ENCODE measurements at places on chromosomes 12 and 14.

DNA sequence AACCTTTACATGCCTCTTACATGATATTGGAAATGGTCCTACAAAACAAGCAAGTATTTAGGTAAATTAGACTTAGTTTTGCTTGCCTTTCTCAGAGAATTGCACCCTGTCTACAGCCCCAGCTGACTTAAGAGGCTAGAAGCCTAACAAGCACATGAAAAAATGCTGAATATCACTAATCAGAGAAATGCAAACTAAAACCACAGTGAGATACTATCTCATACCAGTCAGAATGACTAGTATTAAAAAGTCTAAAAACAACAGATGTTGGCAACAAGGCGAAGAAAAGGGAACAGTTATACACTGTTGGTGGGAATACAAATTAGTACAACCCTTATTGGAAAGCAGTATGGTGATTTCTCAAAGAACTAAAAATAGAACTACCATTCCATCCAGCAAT lies 103.8 kb downstream of the EGLN3 start:
- no peak for DNase-seq

GRCh38 chr12:50922820-50923219 lies 29.5 kb upstream of the HIGD1C start:
- no peak for DNase-seq

GRCh38 chr12:49336645-49337584 lies at the start of gene C1QL4:
Gene C1QL4, minus strand, starts transcription at chr12:49337188. Its CDS starts 711 bp downstream, at chr12:49336477.
- peak; percentile 57 for DNase-seq

DNA sequence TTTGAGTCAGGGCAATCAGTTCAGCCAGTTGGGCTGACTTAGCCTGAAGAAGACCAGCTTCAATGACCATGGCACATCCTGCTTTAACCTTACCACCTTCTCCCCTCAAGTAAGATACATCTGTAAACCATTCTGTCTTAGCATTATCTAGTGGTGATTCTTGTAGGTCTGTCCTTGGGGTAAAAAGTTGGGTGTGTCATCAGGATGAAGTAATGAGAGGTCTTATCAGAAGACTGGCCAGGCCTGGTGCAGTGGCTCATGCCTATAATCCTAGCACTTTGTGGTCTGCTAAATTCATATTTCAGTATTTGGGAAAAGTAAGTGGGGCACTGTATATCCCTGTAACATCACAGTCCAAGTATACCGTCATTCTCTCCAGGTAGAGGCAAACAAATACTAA lies 19.1 kb downstream of the SINHCAF start:
- DNase-seq: no peak

DNA sequence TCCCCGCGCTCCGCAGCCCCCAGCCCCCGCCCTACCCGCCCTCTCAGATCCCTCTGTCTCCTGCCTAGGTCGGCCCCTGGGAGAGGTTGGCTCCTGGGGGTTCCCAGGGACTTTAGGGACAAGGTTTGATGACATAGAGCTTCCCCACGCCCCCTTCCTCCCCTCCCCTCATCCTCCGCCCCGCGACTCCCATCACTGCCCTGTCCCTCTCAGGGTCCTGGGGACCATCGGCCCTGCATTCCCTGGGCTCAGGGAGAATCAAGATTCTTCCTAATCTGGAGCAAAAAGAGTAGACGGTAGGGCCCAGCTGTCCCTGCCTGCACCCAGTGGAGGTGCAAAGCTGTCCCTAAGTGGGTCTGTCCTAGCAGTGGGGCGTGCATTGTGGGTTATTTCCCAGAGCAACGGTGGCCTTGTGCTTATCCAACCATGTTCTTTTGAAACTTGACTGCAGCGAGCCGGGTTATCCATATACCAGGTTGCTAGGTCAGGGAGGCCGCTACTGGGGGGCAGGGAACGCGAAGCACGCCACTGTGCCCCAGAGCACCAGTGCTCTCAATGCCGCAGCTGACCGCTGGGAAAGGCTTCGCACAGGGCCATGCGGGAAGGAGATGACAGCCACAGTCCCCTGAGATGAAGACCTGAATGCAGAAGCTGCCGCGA lies 124.4 kb upstream of the PRMT8 start:
- no peak for DNase-seq

GRCh38 chr14:73576391-73576790 lies 7.4 kb downstream of the ACOT2 start:
- no peak for DNase-seq

DNA sequence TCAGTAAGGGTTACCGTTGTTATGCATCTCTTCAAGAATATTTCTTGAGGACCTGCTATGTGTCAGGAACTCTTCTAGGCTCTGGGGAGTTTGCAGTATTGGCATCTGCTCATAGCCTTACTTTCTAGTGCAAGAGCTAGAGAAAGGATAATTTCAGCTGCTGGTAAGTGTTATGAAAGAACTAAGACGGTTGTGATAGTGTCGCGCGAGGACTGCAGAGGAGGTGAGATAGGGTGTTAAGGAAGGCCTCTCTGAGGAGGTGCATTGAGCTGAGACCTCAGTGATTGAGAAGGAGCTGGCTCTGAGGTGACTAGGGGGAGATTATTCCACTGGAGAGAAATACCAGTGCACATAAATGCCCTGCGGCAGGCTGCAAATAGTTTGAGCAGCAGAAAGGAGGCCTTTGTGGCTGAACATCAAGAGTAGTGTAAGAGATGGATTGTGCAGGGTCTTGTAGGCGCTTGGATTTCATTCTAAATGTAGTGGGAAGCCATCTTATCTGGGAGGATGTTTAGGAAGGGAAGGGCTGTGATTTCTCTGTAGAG lies 824 bp downstream of the DDX55 start:
- peak; percentile 23 for DNase-seq

DNA sequence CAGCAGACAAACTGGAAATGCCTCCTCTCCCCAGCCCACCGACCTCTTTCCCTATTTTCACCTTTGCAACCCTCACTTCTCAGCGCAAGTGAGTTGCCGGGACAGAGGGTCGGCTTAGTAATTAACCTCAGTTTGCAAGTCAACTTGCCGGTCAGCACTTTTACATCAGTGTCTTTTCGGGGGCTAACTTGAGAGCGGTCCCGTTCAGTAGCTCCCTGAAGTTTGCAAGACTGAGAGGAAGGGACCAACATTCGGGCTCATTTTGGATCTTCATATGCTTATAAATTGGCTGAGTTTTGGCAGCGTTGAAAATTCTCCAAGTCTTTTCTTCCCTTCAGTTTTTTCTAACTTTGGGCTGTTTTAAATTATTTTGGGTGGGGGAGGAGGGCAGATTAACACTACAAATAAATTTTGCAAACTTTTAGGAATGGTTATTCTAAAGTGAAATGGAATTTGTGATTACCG lies 846 bp downstream of the BRMS1L start:
- DNase-seq: no peak

GRCh38 chr12:132095520-132096409 lies 48.4 kb downstream of the DDX51 start:
- DNase-seq: no peak

- no peak for DNase-seq
Measured at GRCh38 chr12:6324936-6325750, 14.7 kb downstream of the PLEKHG6 start.

GRCh38 chr14:101236496-101237251 lies 324.6 kb upstream of the DIO3 start:
- DNase-seq: no peak

DNA sequence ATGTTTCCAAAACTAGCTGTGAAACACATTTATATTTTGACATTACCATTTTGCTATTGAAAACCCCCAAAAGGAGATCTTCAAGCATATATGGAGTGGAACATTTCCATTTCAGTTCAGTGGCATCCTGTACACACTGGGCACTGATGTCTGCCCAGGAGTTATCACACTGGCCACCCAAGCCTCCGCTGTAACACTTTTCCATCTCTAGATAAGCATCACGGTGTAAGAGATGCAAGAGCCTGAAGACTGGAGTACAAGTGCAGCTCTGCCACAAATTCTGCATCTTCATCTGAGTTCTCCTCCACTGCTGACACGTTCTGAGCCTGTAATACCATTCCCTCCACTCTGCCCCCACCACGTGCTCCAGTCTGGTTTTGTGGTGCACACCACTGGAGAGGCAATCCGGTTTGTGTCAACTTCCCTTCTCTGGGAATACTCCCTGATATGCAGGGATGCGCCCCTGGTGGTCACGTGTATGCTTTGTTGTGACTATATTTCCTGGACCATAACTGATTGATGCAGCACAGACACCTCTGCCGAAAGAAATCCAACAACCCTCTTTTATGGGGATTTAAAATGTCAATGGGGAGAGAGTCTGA lies 12.7 kb downstream of the SPTLC2 start:
- DNase-seq: no peak

GRCh38 chr12:93571925-93572711 lies at the start of gene SOCS2:
Gene SOCS2, plus strand, starts transcription at chr12:93572675. Its CDS starts 223 bp downstream, at chr12:93572898.
- no peak for DNase-seq

DNA sequence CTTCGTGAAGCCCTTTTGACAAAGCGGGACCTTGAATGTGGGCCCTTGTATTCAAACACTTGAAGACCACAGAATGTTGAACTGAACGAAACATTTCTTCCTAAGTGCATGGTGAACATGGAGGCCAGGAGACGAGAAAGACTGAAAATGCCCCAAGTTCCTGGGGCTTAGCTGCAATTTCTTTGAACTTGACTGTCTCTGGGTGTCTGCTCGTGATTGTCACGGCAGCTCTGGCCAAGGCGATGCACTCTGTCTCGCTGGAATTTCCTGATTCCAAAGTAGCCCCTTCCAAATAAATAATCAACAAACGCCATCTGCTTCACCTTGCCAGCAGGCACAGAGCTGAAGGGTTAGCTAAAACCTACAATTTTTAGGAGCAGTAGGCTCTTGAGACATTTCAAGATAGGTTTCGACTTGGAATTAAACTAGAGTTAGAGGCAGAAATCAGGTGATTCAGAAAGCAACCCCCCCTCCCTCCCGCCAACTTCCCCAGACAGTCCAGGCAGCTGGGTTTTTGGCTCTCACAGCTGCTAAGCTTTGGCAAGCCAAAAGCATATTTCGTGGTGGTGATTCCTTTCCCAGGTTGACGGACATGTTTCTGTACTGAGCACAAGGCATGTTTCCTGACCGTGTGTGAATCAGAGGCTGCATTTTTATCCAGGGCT lies 13.5 kb upstream of the IRF2BPL start:
- DNase-seq: no peak

- no peak for DNase-seq
Measured at GRCh38 chr12:84810611-84811010, 102.0 kb downstream of the SLC6A15 start.

DNA sequence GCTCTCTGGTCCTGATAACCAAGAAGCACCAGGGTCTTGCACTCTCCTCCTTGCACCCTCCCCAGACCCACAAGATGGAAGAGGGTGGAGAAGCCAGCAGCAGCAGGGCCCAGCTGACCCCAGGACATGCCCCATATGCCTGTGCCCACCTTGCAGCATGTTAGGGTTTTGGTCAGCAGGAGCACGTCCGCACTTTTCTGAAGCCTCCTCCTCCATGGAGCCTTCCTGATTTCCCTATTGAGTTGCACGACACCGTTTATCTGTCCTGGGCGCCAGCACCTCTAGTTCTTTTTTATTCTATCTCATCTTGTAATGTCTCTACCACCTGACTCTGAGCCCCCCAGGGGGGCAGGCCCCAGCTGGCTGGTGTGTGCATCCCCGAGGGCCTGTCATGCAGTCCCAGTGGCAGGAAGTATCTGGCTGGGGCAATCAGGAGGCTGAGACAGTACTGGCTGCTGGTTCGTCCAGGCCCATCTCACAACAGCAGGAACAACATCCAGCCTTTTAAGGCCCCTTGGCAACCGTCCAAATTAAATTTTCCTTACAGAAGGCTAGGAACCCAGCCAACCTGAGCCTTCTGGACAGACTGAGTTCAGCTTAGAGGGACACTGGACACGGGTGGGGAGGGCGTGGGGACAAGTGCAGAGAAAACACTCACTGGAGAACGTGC lies 39.6 kb downstream of the CCDC85C start:
- peak; percentile 57 for DNase-seq

- DNase-seq: no peak
Measured at GRCh38 chr12:123091230-123092150, 59.4 kb downstream of the PITPNM2 start.

GRCh38 chr12:19105463-19105862 lies 24.1 kb upstream of the PLEKHA5 start:
- DNase-seq: no peak

- no peak for DNase-seq
Measured at GRCh38 chr14:100664841-100665510, 61.7 kb upstream of the DLK1 start.

DNA sequence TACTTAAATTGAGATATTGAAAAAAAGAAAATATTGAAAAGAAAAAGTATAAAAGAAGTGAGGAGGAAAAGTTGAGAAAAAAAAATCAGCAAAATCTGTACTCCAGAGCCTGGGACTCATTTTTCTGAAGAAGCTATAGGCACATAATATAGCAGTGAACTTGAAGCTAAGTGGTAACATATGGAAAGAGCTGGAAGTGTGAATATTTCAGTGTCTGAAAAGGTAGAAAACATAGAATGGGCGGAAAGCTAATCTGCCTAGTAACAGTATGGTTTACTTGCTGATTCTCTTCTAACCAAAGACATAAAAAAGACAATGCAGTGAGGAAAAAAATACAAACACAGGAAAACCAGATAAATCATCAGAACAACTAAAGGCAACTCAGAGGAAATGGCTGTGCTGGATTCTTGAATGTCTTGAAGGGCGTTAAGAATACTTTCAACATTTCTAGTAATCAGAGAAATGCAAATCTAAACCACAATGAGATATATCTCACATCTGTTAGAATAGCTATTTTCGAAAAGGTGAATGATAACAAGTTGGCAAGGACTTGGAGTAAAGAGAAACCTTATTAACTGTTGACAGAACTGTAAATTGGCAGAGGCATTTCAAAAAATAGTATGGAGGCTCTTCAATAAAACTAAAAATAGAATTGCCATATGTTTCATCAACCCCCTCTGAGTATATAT lies 784.6 kb downstream of the LRFN5 start:
- DNase-seq: no peak

DNA sequence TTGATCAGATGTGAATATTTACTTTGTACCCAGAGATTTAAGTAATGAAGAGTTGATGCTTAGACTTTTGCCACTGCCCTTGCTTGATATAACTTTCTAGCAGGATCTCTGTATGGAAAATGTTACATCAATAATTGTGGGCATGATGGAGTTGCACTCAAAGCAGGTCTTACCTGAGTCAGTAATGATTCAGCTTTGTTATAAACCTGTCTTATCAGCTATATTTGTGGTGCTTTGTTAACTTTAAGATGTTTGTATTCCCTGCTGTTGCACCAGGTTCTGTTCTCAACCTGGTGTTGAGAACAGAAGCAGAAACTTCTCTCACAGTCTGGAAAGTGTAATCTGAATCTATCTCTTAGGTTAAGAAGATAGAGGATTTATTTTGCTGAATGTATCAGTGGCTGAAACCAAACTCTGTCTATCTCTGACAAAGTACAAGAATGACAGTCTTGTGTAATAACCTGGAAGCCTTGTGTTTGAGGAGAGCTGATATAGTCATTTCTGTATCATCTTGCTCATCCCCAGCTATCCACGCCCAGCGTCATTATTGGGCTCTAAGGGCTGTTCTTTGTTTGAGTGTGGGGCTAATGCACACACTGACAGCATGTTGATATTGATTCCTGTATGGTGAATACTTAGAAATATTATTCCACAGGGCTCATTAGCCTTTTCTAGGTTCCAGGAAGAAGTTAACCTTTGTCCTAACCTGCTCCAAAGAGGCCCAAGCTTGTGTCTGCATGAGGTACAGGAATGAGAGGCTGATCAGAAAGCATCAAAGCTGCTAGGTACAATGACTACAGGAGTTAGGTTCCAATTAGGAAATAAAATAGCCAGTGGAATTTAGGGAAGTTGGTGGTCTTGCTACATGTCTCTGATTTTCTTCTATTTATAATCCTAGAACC lies 3.6 kb downstream of the AKAP6 start:
- DNase-seq: no peak

Measured in putamen (tissue), 1 donor.